ENCODE measurements at places on chromosomes 11 and 22. TPM values are rescaled to one million over a fixed set of nuclear protein-coding genes. Genes with fewer than 3 reads are reported as not detected.

Gene NUP160
- polyA plus RNA-seq, result 21.9 TPM

Gene SNX32
- polyA plus RNA-seq, result 6.0 TPM

Gene CCDC157
- polyA plus RNA-seq, result 5.4 TPM

Gene CASP5
- polyA plus RNA-seq, result 0.92 TPM

DNA sequence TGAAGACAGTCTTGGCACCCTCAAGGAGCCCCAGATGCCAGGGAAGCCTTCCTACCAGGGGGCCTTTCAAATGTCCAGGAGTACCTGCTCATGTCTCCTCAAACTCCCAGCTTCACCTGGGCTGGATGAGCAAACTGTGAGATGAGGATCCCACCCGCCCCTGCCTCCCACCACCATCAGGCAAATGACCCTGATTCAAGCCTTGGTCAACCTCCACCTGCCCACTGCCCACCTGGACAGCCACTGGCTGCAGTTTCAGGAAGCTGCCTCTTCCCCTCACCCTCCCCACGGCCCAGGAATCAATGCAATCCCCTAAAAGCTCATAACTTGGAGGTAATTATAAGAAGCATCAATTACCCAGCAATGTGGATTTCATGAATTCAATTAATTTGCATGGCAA lies 122.7 kb downstream of the BUD13 start:
- DNase-seq, result no peak
- peaks cover 6% of the 10 kb centered on the region for H3K27me3 ChIP-seq
- no peaks in the 10 kb centered on the region for H3K4me1 ChIP-seq
- H3K36me3 ChIP-seq, result no peaks in the 10 kb centered on the region
- no peak overlapping the region for H3K4me3 ChIP-seq
- H3K27ac ChIP-seq, result no peak overlapping the region

GRCh38 chr11:27611947-27612455 lies 88.3 kb downstream of the BDNF start:
- H3K36me3 ChIP-seq, result no peaks in the 10 kb centered on the region
- H3K27me3 ChIP-seq, result no peaks in the 10 kb centered on the region
- H3K27ac ChIP-seq, result no peak overlapping the region

- no peak for DNase-seq
- no peaks in the 10 kb centered on the region for H3K27me3 ChIP-seq
- H3K27ac ChIP-seq, result peak overlapping the region; percentile 42
Measured at GRCh38 chr11:129767827-129768226, 47.8 kb upstream of the TMEM45B start.

GRCh38 chr11:58744988-58745704 lies 13.4 kb upstream of the GLYAT start:
- no peak overlapping the region for H3K4me3 ChIP-seq
- no peaks in the 10 kb centered on the region for H3K27me3 ChIP-seq
- H3K36me3 ChIP-seq, result no peaks in the 10 kb centered on the region
- H3K27ac ChIP-seq, result no peak overlapping the region

DNA sequence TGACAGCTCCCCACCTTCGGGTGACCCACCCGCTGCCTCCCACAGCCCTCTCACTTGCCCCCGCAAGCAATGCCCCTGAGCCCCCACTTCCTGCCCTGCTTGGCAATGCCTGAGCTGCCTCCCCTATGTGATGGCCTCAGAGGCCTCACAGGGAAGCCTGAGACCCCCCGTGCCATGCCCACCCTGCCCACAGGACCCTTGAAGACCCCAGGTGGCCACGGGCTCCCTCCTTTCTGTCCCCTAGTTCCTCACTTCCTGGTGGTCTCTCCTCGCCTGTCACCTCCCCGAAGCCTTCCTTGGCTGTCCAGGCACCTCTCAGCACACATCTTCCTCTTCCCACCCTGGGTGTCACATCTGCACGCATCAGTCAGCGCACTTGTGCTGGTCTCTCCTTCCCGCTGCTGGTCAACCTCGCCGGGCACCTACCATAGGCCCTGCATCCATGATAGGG lies 90.5 kb downstream of the BRD1 start:
- H3K27ac ChIP-seq, result no peak overlapping the region
- H3K4me1 ChIP-seq, result no peaks in the 10 kb centered on the region
- H3K36me3 ChIP-seq, result no peaks in the 10 kb centered on the region
- H3K4me3 ChIP-seq, result no peak overlapping the region

DNA sequence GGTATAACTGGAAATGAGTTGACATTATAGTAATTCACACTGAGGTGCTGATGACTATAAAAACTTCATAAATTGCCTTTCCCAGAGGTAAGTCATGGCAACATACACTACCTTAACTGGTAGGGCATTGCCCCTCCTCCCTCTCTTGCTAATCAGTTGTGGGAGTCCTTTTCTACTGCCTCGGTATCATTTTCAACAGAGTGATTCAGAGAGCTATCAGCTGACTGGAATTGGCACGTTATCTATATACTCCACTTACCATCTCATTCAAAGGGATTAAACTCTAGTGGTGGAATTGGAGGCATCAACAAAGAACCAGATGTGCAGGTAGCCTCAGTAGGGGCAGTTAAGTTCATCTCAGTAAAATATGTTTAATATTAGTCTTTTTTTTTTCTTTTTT lies 8.0 kb upstream of the NUP160 start:
- DNase-seq, result peak; percentile 17
- no peaks in the 10 kb centered on the region for H3K27me3 ChIP-seq
- no peak overlapping the region for H3K4me3 ChIP-seq
- H3K4me1 ChIP-seq, result no peaks in the 10 kb centered on the region

DNA sequence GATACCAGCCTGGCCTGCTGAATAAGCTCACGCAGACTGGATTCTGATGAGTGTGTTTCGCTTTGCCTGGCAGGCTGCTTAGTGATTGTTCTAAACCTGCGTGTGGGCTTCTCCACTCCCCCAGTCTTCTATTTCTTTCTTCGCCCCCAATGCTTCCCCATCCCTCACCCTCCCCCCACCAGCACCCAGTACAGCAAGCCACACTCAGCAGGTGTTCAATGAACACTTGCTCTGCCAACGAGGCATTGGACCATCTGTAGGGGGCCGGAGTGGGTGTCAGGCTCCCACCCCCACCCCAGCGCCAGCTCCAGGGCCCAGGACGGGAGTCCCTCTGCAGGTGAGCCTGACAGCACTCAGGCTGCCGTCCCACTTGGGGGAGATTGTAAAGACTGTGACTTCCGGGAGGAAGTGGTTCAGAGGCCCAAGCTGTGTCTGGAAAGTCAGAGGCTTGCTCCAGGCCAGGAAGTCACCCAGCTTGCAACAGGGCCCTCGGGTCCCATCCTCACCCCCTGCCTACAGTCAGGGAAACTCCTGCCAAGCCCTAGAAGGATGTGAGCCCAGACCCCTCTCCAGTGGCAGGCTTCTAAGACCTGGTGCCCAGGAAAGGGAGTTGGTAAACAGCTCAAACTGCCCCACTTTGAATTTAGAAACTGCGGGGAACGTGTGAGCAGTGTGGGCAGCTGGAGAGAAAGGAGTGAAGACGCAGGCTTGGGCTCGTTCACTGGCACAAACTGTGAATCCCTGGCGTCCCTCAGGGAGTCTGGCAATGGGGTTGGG lies 66.3 kb upstream of the PRDM11 start:
- H3K27ac ChIP-seq, result no peak overlapping the region
- H3K36me3 ChIP-seq, result no peaks in the 10 kb centered on the region
- DNase-seq, result no peak
- H3K27me3 ChIP-seq, result peaks cover 10% of the 10 kb centered on the region

Data from hepatocyte (in vitro differentiated cells).